ENCODE measurements at places on chromosomes 12 and 14. TPM values are rescaled to one million over a fixed set of nuclear protein-coding genes. Genes with fewer than 3 reads are reported as not detected.
A peak's percentile ranks its signal among the peaks of the same experiment; 100 is the strongest.

GRCh38 chr12:116708826-116709756 lies 28.8 kb downstream of the SPRING1 start:
- DNase-seq = peak; percentile 56
- peaks cover 9% of the 10 kb centered on the region for H3K4me1 ChIP-seq
- peaks cover 19% of the 10 kb centered on the region for H3K27me3 ChIP-seq
- H3K27ac ChIP-seq = no peak overlapping the region

- no peak overlapping the region for H3K4me3 ChIP-seq
- H3K27ac ChIP-seq = no peak overlapping the region
- H3K36me3 ChIP-seq = no peaks in the 10 kb centered on the region
- H3K4me1 ChIP-seq = no peaks in the 10 kb centered on the region
- no peak for DNase-seq
Measured at GRCh38 chr12:96810057-96810456, 97.0 kb upstream of the NEDD1 start.

DNA sequence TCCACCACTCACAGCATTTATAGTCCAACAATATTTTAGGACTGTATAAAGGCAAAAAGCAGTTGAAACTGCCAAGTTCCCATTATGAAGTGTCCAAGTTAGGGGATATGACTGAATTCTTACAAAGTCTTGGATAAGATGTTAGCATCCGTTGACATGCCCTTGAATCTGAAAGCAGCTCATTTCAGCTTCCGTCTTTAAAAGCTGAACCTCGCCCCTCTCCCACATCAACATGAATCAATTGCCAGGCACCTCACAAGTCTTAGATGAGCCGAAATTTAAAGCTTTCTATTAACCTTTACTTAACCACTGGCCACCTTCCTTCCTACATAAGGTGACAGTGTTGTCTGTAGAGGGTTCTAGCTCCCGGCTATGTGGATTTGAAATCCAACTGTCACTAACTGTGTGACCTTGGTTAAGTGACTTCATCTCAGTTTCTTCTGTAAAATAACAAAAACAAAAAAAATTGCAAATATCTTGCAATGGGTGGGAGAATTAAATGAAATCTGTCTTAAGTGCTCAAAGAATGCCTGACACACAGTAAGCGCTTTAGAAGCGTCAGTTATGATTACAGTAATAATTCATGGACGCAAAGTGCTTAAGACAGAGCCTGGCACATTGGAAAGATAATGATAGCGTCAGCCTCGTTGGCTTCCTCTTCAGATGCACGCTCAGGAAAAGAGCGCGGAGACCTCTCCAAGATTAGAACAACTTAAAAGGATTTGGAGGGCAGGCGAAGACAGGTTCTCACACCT lies 1.2 kb downstream of the PPP1CC start:
- H3K36me3 ChIP-seq = peaks cover 40% of the 10 kb centered on the region
- peak overlapping the region; percentile 100 for H3K4me3 ChIP-seq
- H3K27ac ChIP-seq = peak overlapping the region; percentile 98
- peak; percentile 52 for DNase-seq
- peaks cover 52% of the 10 kb centered on the region for H3K4me1 ChIP-seq

GRCh38 chr12:21683115-21683514 lies 25.5 kb upstream of the LDHB start:
- H3K36me3 ChIP-seq = no peaks in the 10 kb centered on the region
- H3K4me1 ChIP-seq = peaks cover 17% of the 10 kb centered on the region
- H3K4me3 ChIP-seq = no peak overlapping the region
- H3K27ac ChIP-seq = no peak overlapping the region

DNA sequence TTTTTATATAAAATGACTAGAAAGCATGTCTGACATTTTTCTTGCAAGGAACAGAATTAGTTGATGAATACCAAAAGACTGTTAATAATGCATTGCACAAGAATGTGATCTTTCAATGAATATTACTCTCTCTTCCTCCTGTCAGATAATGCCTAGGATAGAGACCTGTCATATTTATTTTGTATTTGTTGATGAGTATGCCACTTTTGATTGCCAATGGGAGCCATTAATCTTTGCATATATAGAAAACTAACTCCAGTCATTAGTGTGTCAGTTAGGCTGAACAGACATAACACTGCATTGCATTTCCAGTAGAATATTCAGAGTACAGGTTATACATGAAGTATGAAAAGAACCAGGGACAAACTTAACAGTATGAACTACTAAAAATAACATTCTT lies 1125.3 kb downstream of the LRFN5 start:
- H3K4me3 ChIP-seq = no peak overlapping the region
- no peaks in the 10 kb centered on the region for H3K36me3 ChIP-seq
- no peak overlapping the region for H3K27ac ChIP-seq
- H3K27me3 ChIP-seq = no peaks in the 10 kb centered on the region

GRCh38 chr12:25957793-25958427 lies 572 bp upstream of the RASSF8 start:
- H3K27me3 ChIP-seq = peaks cover 52% of the 10 kb centered on the region
- peaks cover 11% of the 10 kb centered on the region for H3K4me1 ChIP-seq
- peak overlapping the region; percentile 62 for H3K4me3 ChIP-seq

DNA sequence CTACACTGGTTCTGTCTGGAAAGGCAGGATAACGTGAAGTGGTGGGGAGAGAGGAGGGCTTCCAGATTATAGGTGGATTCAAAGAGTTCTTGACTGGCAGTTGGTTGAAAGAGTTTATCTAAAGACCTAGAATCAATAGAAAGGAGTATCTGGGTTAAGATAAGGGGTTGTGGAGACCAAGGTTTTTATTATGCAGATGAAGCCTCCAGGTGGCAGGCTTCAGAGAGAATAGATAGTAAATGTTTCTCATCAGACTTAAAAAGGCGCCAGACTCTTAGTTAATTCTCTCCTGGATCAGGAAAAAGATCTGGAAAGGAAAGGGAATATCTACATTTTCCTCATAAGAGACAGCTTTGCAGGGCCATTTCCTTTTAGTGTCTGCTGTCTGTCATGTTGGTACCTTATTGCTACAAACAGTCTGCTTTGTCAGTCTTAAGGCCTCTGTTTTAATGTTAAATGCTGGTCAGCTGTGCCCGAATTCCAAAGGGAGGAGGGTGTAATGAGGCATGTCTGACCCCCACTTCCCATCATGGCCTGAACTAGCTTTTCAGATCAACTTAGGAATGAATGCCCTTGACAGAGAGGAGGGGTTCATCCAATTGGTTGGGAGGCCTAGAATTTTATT lies 401.3 kb downstream of the FUT8 start:
- no peaks in the 10 kb centered on the region for H3K4me1 ChIP-seq
- peaks cover 10% of the 10 kb centered on the region for H3K27me3 ChIP-seq
- H3K27ac ChIP-seq = no peak overlapping the region

DNA sequence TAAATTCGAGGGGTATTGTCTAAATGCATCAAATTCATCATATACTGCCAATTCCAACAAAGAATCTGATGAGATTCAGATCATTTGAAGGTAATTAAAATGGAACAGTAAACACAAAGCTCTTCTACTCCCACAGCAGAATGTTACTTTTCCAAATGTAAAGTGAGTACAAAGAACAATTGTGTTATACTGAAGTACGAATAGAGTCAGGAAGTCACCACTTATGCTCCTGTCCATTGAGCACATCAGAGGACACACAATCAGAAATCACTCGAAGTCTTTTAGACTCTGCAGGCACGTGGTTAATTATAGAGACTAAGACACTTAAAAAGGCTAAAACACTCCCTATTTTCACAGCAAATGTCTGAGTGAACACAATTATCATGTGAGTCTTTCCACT lies 388.5 kb upstream of the MIS18BP1 start:
- no peak for DNase-seq
- no peaks in the 10 kb centered on the region for H3K36me3 ChIP-seq
- no peaks in the 10 kb centered on the region for H3K4me1 ChIP-seq
- H3K27me3 ChIP-seq = no peaks in the 10 kb centered on the region
- no peak overlapping the region for H3K4me3 ChIP-seq
- H3K27ac ChIP-seq = no peak overlapping the region

DNA sequence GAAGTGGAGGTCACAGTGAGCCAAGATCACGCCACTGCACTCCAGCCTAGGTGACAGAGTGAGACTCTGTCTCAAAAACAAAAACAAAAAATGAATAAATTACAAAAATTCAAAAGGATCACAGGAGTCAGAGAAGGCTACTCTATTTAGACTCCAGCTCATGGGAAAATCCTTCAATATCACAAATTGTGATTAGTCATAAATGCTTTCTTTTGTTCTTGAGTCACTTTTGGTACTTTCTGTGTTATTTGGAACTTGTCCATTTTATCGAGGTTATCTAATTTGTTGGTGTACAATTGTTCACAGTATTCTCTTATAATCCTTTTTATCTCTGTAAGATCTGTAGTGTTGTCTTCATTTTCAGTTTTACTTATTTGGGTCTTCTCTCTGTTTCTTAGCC lies 18.9 kb downstream of the ALDH2 start:
- no peaks in the 10 kb centered on the region for H3K36me3 ChIP-seq
- H3K27me3 ChIP-seq = no peaks in the 10 kb centered on the region
- H3K4me1 ChIP-seq = no peaks in the 10 kb centered on the region
- DNase-seq = no peak

- H3K4me1 ChIP-seq = peaks cover 41% of the 10 kb centered on the region
- peak overlapping the region; percentile 29 for H3K4me3 ChIP-seq
- no peaks in the 10 kb centered on the region for H3K27me3 ChIP-seq
- peak overlapping the region; percentile 78 for H3K27ac ChIP-seq
- DNase-seq = no peak
- H3K36me3 ChIP-seq = peaks cover 69% of the 10 kb centered on the region
Measured at GRCh38 chr14:90970167-90970600, 90.3 kb downstream of the RPS6KA5 start.

GRCh38 chr14:75320196-75320595 lies 41.6 kb downstream of the FOS start:
- no peak for DNase-seq
- H3K27ac ChIP-seq = no peak overlapping the region

- DNase-seq = no peak
- no peaks in the 10 kb centered on the region for H3K27me3 ChIP-seq
- H3K4me3 ChIP-seq = no peak overlapping the region
Measured at GRCh38 chr14:69701857-69702256, 65.1 kb upstream of the SRSF5 start.

- H3K4me3 ChIP-seq = peak within 1 kb of the TSS; percentile 54
- H3K36me3 ChIP-seq = no peaks in the 10 kb centered on the region
- no peak for DNase-seq
- no peak within 1 kb of the TSS for H3K27ac ChIP-seq
Measured at GRCh38 chr14:88554457-88555286, at the start of gene PTPN21. Gene PTPN21 (minus strand): TSS chr14:88555007. CDS start chr14:88550417, 4,590 bp downstream.

DNA sequence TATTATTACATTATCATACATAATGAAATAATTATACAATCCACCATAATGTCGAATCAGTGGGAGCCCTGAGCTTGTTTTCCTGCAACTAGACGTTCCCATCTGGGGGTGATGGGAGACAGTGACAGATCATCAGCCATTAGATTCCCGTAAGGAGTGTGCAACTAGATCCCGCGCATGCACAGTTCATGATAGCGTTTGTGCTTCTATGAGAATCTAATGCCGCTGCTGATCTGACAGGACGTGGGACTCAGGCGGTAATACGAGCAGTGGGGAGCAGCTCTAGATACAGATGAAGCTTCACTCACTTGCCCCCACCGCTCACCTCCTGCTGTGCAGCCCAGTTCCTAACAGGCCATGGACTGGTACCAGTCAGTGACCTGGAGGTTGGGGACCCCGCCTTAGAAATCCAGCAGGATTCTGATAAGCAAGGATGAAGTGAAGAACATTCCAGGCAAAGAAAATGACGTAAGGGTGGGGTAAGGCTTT lies 204.6 kb downstream of the ETV6 start:
- peaks cover 15% of the 10 kb centered on the region for H3K4me1 ChIP-seq
- H3K27me3 ChIP-seq = no peaks in the 10 kb centered on the region
- H3K27ac ChIP-seq = no peak overlapping the region
- DNase-seq = no peak

DNA sequence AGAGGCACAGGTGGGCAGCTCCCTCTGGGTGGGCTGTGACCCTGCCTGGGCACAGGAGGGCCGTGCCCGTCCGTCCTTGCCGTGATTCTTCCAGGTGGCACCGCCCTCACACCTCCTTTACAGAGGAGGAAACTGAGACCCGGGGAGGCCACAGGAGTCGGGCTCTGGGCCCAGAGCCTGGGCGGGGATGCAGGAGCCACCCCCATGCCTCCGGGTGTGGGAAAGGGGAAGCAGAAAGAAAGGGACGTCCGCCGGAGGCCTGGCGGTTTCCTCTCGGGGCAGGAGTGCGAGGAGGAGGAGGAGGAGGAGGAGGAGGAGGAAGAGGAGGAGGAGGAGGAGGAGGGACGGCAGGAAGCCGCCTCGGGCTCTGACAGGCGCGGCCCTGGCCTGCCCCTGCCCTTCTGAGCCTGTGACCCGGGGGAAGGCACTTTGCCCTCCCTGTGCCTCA lies 23.0 kb downstream of the SH2B3 start:
- peak overlapping the region; percentile 71 for H3K4me3 ChIP-seq
- H3K4me1 ChIP-seq = peaks cover 95% of the 10 kb centered on the region
- DNase-seq = peak; percentile 54
- no peaks in the 10 kb centered on the region for H3K27me3 ChIP-seq
- peak overlapping the region; percentile 92 for H3K27ac ChIP-seq
- peaks cover 55% of the 10 kb centered on the region for H3K36me3 ChIP-seq

DNA sequence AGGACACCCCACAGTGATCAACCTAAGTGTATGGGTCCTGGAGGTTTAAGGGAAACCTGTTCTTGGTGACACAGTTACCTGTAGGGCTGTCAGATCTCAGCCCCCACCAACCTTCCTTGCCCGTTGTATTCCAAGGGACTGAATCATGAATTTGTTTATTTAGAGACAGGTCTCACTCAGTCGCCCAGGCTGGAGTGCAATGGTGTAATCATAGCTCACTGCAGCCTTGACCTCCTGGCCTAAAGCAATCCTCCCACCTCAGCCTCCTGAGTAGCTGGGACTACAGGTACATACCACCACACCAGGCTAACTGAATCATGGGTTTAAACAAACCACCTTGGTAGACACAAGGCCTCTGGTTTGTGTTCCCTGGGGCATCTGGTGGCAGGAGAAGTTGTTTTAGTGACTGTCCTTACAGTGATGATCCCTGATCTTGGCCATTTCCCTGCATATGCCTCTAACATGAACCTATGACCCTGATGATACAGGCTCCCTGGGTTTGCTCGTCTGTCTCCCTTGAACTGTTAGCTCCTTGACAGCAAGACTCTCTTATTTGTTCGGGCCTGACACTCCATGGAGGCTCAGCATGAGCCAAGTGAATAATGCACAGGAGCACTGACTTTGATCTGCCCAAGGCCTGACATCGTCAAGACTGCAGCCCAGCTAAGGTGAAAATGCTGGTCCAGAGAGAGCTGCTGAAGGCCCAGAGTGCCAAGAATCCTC lies 47.9 kb downstream of the PITPNM2 start:
- H3K4me3 ChIP-seq = no peak overlapping the region
- H3K4me1 ChIP-seq = peaks cover 46% of the 10 kb centered on the region
- no peak for DNase-seq
- H3K36me3 ChIP-seq = peaks cover 20% of the 10 kb centered on the region

Gene TSHR
- not detected for total RNA-seq

Gene NOS1
- total RNA-seq = not detected

Gene CEBPE
- total RNA-seq = 0.50 TPM

Gene NEUROD4
- not detected for total RNA-seq

Gene RTN1
- total RNA-seq = not detected

Gene G2E3
- 38.9 TPM for total RNA-seq

Gene WNT5B
- not detected for total RNA-seq

Gene SYCP3
- total RNA-seq = 1.7 TPM

Gene FAM181A
- not detected for total RNA-seq

Gene RACGAP1
- 200 TPM for total RNA-seq
